ENCODE measurements at places on chromosomes 4 and X. TPM values are rescaled to one million over a fixed set of nuclear protein-coding genes. Genes with fewer than 3 reads are reported as not detected.
A peak's percentile ranks its signal among the peaks of the same experiment; 100 is the strongest.

GRCh38 chrX:13750204-13750603 lies 15.7 kb downstream of the OFD1 start:
- no peaks in the 10 kb centered on the region for H3K4me1 ChIP-seq
- H3K4me3 ChIP-seq = no peak overlapping the region
- no peak for DNase-seq
- no peaks in the 10 kb centered on the region for H3K36me3 ChIP-seq
- H3K27ac ChIP-seq = no peak overlapping the region

- DNase-seq = peak; percentile 91
- no peaks in the 10 kb centered on the region for H3K27me3 ChIP-seq
- peak within 1 kb of the TSS; percentile 93 for H3K4me3 ChIP-seq
Observed at GRCh38 chr4:38867478-38868058, at the start of gene FAM114A1. Gene FAM114A1 (plus strand): TSS chr4:38867806. CDS start chr4:38878079, 10,273 bp downstream.

DNA sequence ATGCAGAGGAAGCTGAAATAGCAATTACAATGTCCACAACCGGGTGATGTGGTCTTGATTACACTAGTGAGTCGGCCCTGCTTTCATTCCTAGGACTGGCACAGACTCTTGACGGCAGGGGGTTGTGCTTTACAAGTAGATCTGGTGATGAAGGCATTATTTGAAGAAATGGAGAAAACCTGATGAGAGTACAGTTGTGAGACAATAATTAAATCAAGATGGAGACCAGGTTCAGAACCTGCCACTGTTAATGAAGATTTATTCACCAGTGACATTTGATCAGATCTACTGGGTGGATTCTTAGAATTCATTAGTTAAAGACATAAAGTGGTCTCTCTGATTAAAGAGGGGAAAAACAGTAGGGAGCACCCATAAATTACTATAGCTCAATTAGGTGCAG lies 747.2 kb downstream of the STPG2 start:
- H3K27ac ChIP-seq = no peak overlapping the region
- no peak overlapping the region for H3K4me3 ChIP-seq
- DNase-seq = no peak
- no peaks in the 10 kb centered on the region for H3K27me3 ChIP-seq

- H3K27ac ChIP-seq = no peak overlapping the region
- no peak for DNase-seq
- H3K4me3 ChIP-seq = no peak overlapping the region
- no peaks in the 10 kb centered on the region for H3K36me3 ChIP-seq
- no peaks in the 10 kb centered on the region for H3K27me3 ChIP-seq
Observed at GRCh38 chrX:13515211-13515930, 54.0 kb upstream of the EGFL6 start.

DNA sequence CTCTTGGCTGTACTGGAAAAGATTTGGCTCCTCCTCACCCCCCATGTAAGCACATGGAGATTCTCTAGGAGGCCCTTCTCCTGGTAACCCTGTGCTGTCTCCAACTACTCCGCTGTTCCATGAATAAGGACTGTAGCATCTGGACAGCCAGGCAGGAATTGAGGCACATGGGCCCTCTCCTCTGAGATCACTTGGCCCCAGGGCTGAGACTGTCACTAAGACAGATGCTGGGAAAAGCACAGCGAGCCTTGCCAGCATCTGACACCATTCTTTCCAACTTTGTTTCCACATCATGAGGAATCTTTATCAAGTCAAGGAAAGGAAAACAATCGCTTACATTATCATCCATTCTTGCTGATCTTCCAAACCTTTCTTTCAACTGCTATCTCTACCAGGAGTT lies 222.6 kb upstream of the INTU start:
- H3K27ac ChIP-seq = no peak overlapping the region
- peaks cover 31% of the 10 kb centered on the region for H3K4me1 ChIP-seq
- no peaks in the 10 kb centered on the region for H3K27me3 ChIP-seq
- DNase-seq = peak; percentile 72
- no peak overlapping the region for H3K4me3 ChIP-seq

DNA sequence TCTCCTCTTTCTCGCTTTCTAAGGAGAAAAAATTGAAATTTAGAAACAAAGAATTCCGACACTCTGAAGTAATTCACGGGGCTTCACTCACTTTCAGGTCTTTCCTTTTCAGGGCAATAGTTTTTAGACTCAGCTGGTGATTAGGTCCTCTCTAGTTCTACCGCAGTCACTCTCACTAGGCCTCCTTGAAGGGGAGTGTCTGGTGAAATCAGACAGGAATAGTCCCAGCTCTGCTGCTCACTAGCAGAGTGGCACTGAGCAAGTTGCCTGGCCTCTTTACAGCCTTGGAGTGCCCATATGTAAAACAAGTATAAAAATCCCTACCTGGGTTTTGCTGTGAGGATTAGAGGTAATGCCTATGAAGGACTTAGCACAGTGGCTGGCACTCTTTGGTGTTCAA lies 64.1 kb downstream of the NEUROG2 start:
- H3K27ac ChIP-seq = no peak overlapping the region
- no peaks in the 10 kb centered on the region for H3K4me1 ChIP-seq
- H3K27me3 ChIP-seq = no peaks in the 10 kb centered on the region
- no peak overlapping the region for H3K4me3 ChIP-seq
- peaks cover 4% of the 10 kb centered on the region for H3K36me3 ChIP-seq
- no peak for DNase-seq

Gene GATA1
- total RNA-seq = not detected

Gene ABLIM2
- total RNA-seq = 4.1 TPM
